Fibroblast of skin of left quadriceps (primary cell): ENCODE measurements at places on chromosomes 11 and 22.

DNA sequence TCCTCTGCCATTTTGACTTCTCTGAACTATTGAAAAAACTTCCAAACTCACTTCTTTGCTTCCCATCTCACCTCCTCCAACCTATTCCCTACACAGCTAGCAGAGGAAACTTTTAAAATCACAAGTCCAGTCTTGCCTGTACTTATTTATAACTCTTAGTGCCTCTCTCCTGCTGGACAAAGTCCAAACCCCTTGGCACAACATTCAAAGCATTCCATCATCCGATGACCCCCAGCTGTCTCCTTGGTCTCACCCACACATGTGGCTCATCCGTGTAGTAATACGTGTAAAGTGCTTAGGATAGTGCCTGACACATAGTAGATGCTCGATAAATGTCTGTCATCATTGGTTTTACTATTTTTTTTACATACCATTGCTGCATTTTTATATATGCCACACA is 101.4 kb downstream of the PARVA start:
- no peak for DNase-seq

- DNase-seq = no peak
Observed at GRCh38 chr11:57144531-57145320, 37.0 kb upstream of the LRRC55 start.

DNA sequence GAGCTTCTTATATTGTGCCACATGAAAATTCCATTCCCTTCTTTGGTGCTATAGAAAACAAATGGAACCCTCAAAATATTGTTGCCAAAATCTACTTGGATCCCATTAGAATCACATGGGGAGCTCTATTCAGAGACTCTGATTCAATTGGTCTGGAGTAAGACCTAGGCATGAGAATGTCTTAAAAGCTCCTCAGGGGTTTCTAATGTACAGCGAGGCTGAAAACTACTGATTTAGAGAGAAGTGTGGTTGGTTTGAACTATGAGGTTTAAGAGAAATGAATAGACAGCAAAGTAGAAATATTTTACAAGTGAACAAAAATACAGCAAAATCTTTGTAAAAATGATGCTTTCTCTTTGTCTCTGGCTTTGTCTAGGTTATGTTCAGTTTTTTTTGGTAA is 514.7 kb downstream of the CNTN5 start:
- no peak for DNase-seq

GRCh38 chr22:25105817-25106650 is 93.6 kb upstream of the CRYBB3 start:
- DNase-seq = no peak

DNA sequence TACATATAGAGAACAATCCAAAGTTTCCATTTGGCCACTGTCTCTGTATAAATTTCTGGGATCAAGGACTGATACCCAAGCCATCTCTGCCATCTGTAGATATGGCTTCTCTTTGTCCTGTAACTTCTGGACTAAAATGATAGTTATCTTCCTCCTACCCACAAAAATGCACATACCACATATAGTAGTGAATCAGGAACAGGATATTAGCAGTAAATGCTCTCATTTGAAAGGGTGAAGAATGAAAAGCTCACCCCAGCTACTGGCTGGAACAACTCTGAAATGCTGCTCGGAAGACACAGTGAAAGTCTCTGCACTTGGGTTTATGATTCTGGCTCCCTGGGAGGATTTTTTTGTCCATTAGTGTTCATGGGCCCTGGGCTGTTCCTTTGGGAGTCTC is 856.4 kb upstream of the LRRC4C start:
- no peak for DNase-seq
